ENCODE measurements at places on chromosomes 16 and 17.

DNA sequence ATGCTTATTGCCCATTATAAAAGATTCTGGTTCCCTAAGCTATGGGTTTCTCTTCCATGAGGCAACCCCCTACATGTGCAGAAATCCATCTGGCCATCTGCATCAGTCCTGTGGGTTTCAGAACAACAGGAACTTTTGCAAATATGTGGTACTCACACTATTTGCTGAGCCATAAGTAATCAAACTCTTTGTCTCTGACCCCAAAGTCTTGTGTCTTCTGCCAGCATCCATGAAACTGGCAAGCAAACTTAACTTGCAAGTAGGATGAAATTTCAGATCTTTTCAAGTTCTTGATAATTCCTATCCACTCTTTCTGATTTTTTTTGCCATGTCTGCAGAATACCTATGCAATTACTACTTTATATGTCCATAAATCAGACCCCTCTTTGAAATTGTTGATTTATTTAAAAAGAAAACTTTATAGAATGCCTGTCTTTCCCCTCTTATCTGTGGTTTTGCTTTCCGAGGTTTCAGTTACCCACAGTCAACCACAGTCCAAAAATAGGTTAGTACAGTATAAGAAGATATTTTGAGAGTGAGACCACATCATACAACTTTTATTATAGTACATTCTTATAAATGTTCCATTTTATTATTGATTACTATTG, 158.4 kb upstream of the IRX3 start:
- DNase-seq = no peak

DNA sequence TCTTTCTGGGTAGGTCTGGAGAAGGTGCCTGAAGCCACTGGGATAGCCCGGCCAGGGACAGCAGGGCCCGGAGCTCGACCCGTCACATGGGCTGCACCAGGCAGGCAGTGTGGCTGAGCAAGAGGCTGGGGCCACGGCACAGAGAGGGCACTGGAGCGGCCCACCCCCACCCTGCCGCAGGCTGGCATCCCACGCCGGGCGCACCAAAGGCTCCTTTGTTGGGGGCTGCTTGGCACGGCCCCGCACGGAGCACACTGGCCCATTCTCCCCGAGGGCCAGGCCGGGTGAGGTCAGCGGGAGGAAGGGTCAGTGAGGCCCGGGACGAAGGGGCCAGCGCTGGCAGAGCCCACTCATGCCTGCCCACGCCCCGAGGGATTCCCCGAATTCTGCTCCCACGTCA, 36.5 kb upstream of the PVALEF start:
- DNase-seq = no peak

DNA sequence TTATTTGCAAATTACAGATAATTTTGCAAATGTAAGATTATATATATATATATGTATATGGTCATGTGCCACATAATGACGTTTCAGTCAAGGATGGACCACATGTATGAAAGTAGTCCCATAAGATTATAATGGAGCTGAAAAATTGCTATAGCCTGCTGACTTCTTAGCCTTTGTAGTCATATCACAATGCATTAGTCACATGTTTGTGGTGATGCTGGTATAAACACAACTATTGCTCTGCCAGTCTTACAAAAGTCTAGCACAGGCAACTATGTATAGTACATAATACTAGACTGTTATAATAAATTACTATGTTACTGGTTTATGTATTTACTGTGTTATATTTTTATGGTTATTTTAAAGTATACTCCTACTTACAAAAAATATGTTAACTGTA, 444.3 kb downstream of the KCNJ2 start:
- DNase-seq = no peak

DNA sequence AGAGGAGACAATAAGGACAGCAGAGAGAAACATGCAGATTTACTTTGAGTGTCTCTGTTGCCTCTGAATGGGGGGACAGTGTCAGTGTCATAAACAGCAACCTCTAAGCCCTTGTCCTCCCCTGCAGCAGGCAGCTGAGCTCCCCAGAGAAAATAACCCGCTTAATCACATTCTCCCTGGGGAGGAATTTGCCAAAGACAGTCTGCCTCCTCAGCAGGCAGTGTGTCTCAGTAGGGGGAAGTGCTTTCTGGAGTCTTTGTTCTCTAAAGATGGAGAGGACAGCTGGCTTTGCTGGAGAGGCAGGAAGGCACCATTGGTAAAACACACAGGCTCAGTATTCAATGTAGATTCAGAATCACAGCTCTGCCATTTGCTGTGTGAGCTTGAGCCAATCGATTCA, 16.1 kb downstream of the TEKT5 start:
- no peak for DNase-seq

DNA sequence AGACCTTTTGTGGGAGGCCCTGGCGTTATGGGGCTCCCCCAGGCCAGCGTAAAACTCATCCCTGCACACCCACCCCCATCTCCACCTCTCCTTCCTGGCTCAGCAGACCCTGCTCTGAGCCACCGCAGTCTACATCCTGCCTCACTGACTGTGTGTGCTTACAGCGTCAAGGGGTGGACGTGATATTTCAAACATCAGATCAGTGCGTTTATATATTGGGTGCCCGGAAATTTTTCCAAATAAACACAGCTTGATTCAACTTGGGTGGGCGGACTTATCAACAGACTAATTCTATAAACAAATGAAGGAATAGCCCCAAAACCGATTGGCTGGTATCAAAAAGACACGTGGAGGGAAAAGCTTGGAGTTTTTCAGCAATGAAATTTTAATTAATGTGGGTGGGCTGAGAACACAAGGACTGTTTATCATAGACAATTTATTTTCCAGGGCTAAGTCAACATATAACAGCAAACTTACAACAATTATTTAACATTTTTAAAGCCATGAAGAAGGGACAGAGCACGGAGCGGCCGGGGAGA, at the start of gene FOXL1:
FOXL1 (plus strand) TSS at position 489 of the 539 bp plus-strand sequence. CDS start 175 bp downstream, outside the sequence.
- DNase-seq = no peak

GRCh38 chr17:8868529-8868951, 1.1 kb upstream of the PIK3R6 start:
- peak; percentile 12 for DNase-seq
